ENCODE measurements at places on chromosomes 1 and 21.

- DNase-seq = no peak
These were observed 41.7 kb upstream of the ANGPTL1 start for GRCh38 chr1:178912597-178912996.

GRCh38 chr1:29638281-29638680 is 402.0 kb downstream of the PTPRU start:
- DNase-seq = peak; percentile 13

GRCh38 chr1:112317140-112317539 is 78.9 kb upstream of the CTTNBP2NL start:
- no peak for DNase-seq

GRCh38 chr1:72547412-72547811 is 265.1 kb upstream of the NEGR1 start:
- no peak for DNase-seq

GRCh38 chr1:27648602-27649305 is 13.8 kb upstream of the FGR start:
- DNase-seq = no peak

DNA sequence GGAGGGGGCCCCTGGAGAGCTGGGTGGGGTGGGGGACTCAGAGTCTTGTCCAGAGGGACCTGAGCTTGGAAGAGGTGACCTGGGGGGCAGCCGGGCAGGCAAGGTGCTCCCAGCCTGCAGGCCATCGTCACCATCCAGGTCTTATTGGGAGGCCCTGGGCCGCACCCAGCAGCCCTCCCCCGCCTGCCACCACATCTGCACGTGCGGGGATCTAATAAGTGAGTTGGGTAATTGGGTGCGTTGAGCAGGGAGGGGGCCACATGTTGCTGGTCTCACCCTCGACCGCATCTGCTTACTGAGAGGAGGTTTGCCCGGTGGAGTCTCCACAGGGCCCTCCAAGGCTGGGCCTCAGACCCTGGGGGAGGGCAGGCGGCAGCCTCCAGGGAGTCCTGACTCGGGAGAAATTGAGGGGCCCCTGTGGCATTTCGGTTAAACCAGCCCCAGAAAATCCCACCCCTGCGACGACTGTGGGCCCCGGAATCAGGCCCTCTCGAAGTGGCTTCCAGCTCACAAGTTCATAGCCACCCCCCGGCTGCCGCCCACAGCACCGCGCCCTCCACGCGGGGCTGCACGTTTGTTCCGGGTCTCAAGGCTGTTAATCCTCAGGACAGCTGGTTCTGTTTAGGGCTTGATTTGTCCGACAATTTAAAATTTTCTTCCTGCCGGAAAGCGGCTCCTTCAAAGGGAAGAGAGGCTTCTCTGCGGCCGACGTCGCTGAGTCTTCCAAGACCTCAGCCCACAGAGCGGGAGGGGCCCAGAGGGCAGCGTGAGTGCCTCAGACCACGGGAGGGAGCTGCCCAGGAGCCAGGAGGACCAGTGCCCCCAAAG is 14.7 kb upstream of the COL6A2 start:
- peak; percentile 45 for DNase-seq

DNA sequence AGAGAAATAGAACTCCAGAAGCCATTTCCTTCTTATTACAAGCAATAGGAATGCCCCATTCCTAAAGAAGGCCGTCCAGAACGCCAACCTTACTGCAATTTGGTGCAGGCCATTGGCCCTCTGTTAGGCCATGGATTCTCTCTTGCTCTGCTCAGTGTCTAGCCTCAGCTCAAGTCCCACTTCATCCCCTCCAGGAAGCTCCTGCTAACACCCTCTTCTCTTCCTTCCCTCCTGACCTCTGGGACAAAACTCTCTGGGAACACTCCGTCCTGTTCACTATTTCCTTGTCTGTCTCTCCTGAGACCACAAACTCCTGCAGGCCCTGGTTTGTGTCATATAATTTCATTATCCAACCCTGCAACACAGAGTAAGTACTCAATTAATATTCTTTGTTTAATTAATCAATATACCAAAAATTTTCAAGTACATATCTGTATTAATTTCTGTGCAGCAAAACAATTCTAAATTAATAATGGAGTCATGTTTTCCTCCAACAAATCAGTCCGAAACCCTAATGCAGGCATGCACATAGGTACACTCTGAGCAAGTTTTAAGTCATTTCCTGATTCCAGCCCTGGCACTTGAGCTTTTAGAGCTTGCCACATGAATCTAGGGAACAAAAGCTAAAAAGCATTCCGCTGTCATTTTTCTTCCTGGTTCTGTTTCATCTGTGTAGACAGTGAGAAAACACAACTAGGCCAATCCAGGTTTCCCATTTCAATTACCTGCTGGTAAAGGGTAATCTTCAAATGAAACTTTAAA is 245.3 kb downstream of the SETD4 start:
- no peak for DNase-seq

- no peak for DNase-seq
These were observed 35.1 kb downstream of the LRRC38 start for GRCh38 chr1:13478692-13479091.

DNA sequence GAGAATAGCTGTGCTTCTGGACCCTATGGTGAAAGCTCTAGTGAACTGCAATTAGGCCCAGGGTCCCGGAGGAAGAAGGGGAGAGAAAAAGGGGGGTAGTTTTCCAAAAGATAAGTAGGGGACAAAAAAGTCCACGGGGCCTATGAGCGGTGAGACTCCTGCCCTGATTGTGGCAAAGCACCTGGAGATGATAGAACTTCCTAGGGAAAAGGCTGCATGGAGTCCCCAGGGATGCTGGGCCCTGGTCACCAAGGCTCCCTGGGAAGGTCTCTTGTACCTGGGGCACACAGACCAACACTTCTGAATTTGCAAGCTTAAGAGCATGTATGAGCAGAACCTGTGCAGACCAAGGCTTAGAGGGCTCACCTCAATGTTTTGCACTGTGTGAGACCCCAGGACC is 5.4 kb upstream of the SHISA4 start:
- no peak for DNase-seq

GRCh38 chr1:171792656-171793369 is 11.4 kb downstream of the METTL13 start:
- no peak for DNase-seq

DNA sequence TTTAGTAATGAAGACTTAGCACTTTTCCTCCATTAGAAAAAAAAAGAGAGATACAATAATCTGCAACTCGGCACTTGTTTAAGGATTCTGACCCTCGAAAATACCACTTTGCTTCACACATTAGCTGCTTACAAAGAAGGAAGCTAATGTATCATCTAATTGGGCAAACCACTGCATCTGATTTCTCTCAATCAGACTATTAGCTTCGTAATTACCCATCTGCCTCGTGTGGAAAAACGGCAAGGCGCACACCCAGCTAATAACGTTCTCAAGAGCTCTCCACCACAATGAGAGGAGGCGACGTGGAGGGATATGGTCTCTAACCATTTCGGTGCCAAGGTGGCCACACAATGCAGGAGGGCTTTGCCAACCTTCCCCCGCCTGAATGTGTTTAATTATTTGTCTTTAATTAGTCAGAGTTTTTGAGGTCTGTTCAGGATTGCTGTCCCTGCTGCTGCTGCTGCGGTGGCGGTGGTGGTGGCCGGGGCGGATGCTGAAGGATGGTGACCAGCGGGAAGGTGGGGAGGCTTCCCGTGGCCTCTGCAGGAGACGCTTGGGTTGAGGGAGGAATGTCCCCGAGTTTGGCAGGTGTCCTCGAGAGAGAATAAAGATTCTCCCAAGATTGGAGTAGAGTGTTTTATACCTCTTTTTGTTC is 374.5 kb downstream of the RPS6KC1 start:
- DNase-seq = no peak

GRCh38 chr1:222421380-222421779 is 126.5 kb downstream of the HHIPL2 start:
- DNase-seq = no peak

- no peak for DNase-seq
These were observed 151.4 kb downstream of the TGFB2 start for GRCh38 chr1:218496561-218496960.

DNA sequence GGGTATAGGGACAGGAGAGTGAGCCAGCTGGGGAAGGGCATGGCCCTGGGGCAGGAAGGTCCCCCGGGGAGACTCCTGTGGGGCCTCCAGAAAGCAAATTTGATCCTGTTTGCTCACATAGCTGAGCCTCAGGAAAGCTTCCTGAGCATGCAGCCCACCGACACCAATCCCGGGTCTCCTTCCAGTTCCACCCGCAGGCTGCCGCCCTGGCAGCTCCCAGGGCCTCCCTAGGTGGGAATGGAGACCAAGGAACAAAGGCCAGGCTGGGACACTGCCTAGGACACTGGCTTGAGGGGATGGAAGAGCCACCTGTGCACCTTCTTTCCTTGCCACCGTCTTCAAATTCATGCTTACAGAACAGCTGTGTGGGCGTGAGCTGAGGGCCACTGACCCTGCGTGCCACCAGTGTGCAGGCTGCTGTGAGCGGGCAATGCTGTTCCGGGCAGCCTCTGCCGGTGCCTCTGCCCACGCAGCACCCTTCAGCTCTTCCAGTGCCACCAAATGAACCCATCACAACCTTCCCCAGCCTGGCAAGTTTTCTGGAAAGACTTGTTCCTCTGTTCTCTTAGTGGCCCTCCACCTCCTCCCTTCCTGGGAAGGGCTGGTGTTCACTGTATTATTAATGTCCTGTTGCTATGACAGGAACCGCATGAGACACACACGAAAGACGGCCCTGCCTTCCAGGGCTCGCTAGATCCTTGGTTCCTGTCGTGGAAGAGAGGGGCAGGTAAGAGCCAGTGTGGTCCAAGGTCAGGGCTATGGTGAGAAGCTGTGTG is 53.6 kb downstream of the ACBD3 start:
- DNase-seq = peak; percentile 54

GRCh38 chr1:19179597-19180264 is 30.3 kb downstream of the UBR4 start:
- DNase-seq = no peak

DNA sequence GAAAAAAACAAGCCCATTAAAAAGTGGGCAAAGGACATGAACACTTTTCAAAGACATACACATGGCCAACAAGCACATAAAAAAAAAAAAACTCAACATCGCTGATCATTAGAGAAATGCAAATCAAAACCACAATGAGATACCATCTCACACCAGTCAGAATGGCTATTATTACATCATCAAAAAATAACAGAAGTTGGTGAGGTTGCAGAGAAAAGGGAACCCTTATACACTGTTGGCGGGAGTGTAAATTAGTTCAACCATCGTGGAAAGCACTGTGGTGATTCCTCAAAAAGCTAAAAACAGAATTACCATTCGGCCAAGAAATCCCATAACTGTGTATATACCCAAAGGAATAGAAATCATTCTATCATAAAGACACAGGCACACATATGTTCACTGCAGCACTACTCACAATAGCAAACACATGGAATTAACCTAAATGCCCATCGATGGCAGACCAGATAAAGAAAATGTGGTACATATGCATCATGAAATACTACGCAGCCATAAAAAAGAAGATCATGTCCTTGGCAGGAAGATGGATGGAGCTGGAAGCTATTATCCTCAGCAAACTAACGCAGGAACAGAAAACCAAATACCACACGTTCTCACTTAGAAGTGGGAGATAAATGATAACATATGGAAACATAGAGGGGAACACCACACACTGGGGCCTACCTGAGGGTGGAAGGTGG is 70.1 kb downstream of the INTS7 start:
- no peak for DNase-seq

- no peak for DNase-seq
These were observed 72.2 kb downstream of the CACHD1 start for GRCh38 chr1:64542118-64542517.

GRCh38 chr1:156608981-156609380 is 7.7 kb upstream of the GPATCH4 start:
- peak; percentile 73 for DNase-seq

- DNase-seq = peak; percentile 50
These were observed 20.7 kb upstream of the PRSS38 start for GRCh38 chr1:227794817-227795192.

DNA sequence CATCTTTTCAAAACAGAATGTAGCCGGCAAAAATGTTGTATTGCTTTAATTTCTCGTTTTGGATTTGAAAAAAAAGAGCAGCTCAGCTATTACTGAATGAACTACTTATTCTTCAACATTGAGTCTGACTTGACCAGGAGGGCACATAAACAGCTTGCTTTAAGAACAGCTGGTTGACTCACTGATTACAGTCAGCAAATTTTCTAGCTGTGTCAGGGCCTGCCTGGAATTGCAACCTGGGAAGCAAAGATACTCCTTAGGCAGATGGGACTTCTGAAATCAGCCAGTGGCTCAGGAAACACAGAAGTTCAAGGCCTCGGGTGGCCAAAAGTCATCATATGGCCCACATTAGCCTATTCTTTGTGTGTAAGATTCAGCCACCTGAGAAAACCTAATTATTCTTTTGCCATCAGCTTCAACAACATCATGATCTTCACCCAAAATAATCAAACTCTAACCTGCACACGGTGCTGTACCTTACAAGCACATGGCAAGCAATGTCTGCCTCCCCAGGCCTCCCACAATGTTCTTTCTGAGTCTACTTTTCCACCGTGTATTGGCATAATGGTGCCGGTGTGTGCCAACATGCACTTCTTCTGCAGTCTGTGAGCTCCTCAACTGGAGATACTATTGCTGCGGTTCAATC is 307.2 kb downstream of the HHIPL2 start:
- no peak for DNase-seq

DNA sequence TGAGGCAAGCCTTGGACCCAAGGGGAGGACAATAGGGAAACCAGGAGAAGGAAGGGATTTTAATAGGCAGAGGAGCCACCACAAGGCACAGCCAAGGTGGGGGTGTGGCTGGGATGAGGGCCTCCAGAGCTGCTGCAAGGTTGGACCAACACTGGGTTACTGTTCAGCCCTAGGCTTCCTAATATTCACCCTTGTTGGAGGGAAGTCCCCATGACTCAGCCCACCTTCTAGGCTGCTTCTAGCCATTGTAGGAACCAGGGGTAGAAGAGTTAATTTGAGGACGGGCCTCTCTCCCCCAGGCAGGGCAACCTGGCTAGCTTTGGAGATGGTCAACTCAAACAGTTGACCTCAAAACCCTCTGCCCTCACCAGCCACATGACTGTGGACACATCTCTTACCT is 59.5 kb downstream of the KCNN3 start:
- DNase-seq = no peak

DNA sequence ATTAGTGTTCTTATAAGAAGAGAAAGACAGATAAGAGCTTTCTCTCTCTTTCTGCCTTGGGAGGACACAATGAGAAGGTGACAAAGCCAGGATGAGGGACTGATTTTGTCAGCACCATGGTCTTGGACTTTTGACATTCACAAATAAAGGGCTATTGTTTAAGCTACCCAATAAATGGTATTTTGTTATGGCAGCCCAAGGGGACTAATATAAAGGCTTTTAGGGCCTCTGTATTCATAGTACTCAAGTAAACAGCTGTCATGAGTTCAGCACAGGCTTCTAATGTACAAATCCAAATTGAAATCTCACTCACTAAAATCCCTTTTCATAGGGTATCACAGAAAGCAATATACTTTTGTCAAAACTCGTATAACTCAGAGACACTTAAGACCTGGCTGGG is 242.7 kb downstream of the FAF1 start:
- no peak for DNase-seq

All from endodermal cell (in vitro differentiated cells).